NCI-H345 (cell line): ENCODE measurements at places on chromosomes 2 and 18.

DNA sequence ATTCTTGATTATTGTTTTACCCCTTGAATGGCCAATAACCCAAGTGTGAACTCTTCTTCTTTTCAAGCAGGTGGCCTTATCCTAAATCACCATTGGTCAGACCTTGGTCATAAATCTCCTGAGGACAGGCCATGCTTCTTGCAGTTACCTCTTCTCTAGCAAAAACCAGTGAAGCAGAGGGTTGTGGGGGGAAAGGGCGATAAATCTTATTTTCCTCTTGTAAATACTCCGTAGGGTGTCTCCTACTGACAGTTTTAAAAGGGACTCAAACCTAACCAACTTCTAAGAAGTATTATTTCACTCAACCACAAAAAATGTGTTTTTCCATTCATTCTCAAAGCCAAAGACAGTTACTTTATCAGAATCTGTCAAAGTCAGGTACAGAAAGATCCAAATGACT is 168.1 kb upstream of the RMP24 start:
- no peak for DNase-seq

- no peak for DNase-seq
Observed at GRCh38 chr2:105912081-105912480, 167.4 kb downstream of the NCK2 start.

- DNase-seq, result no peak
Observed at GRCh38 chr2:151637271-151637781, 97.0 kb downstream of the NEB start.

DNA sequence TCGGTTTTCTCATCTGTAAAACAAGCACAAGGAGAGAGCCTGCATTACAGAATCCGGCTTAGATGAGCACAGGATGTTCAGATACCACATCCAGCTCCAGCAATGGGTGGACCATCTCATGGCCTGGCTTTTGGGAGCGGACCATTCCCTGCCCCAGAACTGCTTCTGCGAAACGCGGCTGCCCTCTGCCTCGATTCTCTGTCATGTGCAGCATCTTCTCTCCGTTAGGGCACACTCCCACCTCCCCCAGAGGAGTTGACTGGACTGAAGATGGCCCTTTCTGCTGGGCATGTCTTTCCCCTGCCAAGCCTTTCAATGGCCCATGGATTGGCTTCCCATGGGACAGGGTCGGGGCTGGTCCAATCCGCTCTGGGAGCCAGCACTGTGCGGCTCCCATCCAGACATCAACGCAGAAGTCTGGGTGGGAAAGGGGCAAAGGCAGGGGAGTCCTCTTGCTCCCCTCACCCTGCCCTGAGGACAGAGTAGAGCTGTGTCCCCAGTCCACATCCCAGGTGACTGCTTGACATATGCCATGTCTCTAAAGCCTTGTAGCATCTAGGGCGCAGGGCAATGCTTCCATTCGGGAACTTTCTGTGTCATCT is 14.3 kb upstream of the FAHD2A start:
- no peak for DNase-seq

DNA sequence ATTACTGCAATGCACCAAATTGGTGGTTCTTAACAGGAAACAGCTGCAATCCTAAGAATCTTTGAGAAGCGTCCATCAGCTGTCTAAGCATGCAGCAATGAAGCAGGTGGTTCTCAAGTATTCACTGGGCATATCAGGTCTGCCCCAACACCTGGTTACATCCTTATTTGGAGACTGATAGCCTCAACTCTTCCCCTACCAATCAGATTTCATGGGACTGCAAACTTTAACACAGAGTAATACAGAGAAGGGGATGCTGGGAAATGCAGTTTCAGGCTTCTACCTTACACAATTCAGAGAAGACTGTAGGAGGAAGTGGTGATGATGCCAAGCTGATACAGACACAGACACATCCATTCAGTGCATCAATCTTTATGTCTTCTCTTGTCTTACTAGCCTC is 240.5 kb downstream of the BCL2 start:
- no peak for DNase-seq

DNA sequence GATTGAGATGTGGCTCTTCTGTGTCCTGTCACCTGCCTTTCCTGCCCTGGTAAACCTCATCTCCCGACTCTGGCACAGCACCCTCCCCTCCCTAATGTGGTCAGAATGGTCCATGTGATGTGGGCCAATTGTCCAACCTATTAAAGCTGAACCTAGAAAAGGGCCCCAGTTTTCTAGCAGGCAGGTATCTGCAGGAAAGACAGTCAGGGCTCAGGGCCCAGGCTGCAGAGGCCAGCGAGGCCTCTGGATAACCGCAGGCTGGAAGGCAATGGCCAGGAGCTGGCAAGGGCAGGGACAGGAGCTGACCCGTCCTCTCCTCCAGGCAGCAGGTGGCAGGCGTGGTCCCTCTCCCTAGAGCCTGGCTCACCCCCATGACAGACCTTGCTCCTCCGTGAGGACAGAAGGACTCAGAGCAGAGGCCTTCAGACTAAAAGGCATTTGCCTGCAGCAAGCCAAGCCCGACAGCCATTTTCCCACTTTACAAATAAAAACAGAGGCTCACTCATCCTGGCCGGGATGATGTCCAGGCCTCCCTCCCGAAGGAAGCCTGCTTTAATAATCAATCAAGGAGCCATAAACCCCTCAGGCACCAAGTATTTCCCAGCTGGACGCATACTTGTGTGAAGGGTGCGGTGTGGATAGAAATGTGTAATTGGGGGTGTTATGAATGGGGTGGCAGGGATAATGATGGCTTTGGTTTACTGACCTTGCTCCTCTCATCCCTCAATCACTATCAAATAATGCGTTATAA is 107.1 kb downstream of the TWIST2 start:
- DNase-seq, result no peak

DNA sequence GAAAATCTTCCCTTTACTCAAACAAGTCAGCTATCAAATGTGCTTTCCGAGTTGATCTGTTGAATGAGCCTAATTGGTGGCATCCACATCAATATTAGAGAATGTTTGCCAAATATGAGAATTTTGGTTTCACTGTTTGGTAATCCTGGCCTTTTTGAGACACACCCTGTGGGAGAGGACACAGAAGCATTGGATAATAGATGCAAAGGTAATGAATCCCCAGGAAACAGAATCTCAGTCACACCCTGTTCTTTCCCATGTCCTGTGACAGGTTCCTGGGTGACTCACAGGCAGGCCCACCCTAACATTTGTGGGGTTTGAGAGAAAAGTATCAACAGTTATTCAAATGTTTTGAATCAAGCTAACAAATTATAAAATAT is 99.8 kb upstream of the PELI1 start:
- DNase-seq, result no peak

DNA sequence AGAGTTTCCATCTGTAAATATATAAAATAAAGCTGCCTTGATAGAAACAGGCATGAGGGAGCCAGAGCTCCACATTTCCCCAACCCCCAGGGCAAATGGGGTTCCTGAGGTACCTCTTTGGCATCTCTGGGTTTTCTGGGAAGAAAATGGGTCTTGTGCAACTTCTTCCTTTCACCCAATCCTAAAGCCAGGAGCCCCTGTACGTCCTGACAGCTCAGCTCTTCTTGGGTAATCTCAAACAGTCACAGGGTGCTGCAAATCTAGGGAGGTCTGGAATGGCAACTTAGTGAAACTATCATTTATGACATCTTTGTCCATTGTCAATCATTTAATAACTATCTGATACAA is 36.6 kb upstream of the STAT1 start:
- no peak for DNase-seq

DNA sequence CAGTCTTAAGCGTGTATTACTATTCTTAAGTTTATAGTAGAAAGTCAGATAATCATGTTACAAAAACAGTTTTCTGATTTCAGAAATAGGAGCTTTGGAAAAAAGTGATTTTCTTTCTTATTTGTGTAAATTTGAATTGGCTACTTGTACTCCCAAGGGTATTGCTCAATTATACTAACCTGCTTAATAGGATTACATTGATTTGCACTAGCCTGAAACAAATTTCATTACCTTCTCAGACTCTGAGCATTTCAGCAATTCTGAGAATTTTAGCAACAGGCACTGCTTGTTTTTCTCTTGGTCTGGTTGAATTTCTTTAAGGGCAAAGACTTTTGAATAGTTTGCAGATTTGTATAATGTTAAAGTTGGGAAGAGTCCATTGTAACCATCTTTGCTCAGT is 87.2 kb upstream of the NXPH2 start:
- DNase-seq, result no peak

DNA sequence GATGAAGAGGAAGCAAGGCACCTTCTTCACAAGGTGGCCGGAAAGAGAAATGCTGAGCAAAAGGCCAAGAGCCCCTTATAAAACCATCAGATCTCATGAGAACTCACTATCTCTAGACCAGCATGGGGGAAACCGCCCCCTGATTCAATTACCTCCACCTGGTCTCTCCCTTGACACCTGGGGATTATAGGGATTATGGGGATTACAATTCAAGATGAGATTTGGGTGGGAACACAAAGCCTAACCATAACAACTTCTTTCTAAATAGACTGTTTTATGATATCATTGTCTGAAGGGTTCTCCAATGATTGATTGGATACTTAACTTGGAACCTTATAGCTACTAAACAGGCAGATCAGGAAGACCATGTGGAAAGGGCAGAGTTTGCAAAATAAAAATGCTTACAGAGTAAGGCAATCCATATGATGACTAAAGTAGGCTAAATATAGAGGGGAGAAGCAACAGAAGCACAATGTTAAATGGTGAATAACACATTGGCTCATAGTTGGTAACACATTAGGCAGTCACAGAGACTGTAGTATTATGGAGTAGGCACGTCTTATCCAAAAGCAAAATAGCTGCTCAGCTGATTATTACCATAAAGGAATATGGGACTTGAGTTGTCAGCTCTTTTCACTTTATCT is 179.0 kb downstream of the BARD1 start:
- DNase-seq, result no peak

DNA sequence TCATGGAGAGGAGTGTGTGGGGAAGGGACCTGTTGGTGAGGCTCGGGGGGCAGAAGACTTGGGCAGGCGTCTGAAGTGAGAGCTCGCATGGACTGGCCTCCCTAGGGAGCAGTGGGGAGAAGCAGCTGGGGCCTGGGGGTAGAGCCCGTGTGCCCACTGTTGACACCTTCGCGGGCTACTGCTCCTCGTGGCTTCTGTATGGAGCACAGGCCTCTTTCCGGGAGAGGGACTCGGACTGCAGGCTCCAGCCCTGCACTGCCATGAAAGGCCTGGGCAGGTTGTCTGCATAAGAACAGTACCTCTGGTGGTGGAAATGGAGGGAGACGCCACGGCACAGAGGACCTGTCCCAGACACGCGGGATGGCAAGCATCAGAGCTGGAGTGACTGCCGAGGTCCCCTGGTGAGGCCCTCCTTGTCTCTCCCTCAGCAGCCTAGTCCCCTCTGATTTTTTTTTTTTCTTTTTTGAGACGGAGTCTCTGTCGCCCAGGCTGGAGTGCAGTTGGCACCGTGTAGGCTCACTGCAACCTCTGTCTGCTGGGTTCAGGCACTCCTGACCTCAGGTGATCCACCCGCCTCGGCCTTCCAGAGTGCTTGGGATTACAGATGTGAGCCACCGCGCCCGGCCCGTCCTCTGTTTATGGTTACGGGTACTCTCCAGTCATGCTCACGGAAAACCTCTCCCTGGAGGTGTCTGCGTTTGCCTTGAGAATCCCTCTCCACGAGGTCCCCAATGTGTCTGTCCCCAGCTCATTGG is 44.7 kb upstream of the PTMA start:
- DNase-seq, result no peak

DNA sequence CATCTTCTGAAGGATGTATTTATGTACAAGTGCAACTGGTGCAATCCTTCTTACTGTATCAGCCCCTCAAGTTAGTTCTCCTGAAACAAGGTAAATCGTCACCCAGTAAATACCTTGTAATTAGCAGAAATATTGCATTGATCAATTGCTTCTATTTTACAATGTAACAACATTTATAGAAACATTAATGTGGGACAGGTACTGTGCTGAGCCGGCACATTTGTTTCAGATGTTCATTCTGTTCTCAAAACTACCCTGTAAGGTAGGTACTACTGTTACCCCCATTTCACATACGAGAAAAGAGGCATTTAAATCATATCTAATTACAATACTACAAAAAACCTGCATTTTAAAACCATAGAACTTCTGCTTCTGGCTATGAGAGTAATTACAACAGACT is 19.5 kb downstream of the RTN4 start:
- DNase-seq, result no peak

- no peak for DNase-seq
Observed at GRCh38 chr2:227414846-227415245, 27.1 kb upstream of the SCYGR1 start.

- DNase-seq, result no peak
Observed at GRCh38 chr2:81942876-81943275, 1638.3 kb upstream of the LRRTM1 start.

- no peak for DNase-seq
Observed at GRCh38 chr2:234630801-234631261, 133.9 kb upstream of the ARL4C start.

- no peak for DNase-seq
Observed at GRCh38 chr2:62501794-62502500, 4.0 kb downstream of the TMEM17 start.

- DNase-seq, result no peak
Observed at GRCh38 chr18:60746919-60747318, 374.3 kb upstream of the MC4R start.

GRCh38 chr2:240310645-240311044 is 124.8 kb upstream of the GPC1 start:
- DNase-seq, result no peak
